Tongue (tissue), 3 donors: ENCODE measurements at places on chromosomes 3 and 15. TPM values are rescaled to one million over a fixed set of nuclear protein-coding genes. Genes with fewer than 3 reads are reported as not detected.

Gene C3orf38
- total RNA-seq: 29.3 TPM

Gene NR2F2
- 22.0 TPM for total RNA-seq

Gene COL8A1
- total RNA-seq: 22.4 TPM

Gene ATP13A5
- total RNA-seq: 0.31 TPM

Gene DAG1
- 201 TPM for total RNA-seq

Gene BFSP2
- not detected for total RNA-seq

Gene PLIN1
- total RNA-seq: not detected

Gene CHL1
- 69.0 TPM for total RNA-seq

Gene AQP9
- 0.62 TPM for total RNA-seq

Gene GOLGB1
- total RNA-seq: 75.2 TPM

Gene USP3
- 60.0 TPM for total RNA-seq

Gene GCSAM
- total RNA-seq: 0.41 TPM

Gene SNTN
- total RNA-seq: not detected

Gene SAMD7
- total RNA-seq: not detected

Gene SERPINI2
- 2.2 TPM for total RNA-seq

Gene CNOT10
- total RNA-seq: 23.7 TPM

Gene SPINK8
- total RNA-seq: not detected

Gene POMGNT2
- 15.6 TPM for total RNA-seq
